GDM1 (cell line): ENCODE measurements at places on chromosomes 4 and X.

DNA sequence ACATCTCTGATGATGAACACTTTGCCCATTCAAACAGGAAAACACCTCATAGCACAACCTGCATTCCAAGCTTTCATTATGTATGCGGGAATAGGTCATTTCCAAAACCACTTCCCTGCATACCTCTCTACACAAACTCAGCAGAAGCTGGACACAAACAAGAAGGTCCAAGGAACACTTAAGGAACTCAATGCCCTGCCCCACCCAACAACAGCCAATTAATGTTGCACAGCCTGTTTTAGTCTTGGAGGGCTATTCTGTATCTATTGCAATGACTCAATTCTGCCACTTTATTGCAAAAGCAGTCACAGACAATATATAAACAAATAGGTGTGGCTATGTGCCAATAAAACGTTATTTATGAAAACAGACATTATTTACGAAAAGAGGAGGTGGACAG is 16.7 kb downstream of the OPHN1 start:
- DNase-seq = no peak

DNA sequence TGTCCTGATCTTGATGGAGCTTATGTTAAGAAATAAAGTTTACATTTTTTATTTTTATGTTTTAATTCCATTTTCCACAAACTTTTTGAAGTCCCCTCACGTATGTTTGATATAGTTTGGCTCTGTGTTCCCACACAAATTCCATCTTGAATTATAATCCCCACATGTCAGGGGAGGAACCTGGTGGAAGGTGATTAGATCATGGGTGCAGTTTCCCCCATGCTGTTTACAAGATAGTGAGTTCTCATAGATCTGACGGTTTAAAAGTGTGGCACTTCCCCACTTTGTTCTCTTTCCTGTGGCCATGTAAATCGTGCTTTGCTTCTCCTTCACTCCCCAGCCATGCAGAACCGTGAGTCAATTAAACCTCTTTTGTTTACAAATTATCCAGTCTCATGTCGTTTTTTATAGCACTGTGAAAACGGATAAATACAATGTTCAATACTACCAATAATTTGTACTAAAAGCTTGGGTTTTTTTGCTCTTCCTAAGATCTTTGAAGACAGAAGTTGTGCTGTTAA is 89.8 kb downstream of the PAPSS1 start:
- no peak for DNase-seq

GRCh38 chrX:49978176-49978575 is 55.8 kb downstream of the CLCN5 start:
- DNase-seq = no peak

- no peak for DNase-seq
Observed at GRCh38 chr4:125911058-125911457, 596.3 kb downstream of the FAT4 start.

- DNase-seq = no peak
Observed at GRCh38 chr4:187501731-187502130, 493.8 kb upstream of the ZFP42 start.

DNA sequence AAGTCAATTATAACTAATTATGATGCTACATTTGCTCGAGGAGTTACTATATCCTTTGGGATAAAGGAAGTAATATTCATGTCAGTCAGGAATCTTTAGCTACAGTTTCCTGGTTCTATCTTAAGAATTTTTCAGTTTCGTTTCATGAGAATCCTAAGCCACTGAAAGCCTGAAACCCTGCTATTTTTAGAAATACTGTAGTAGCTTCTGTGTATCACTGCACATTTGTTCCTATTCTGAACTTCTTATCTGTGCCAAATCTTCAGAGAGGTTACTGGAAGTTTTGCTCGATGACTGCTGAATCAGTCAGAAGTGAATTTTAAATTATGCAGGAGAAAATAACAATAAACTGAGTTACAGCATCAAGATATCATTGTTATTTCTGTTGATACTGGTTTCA is 249.2 kb downstream of the TENM3 start:
- no peak for DNase-seq

DNA sequence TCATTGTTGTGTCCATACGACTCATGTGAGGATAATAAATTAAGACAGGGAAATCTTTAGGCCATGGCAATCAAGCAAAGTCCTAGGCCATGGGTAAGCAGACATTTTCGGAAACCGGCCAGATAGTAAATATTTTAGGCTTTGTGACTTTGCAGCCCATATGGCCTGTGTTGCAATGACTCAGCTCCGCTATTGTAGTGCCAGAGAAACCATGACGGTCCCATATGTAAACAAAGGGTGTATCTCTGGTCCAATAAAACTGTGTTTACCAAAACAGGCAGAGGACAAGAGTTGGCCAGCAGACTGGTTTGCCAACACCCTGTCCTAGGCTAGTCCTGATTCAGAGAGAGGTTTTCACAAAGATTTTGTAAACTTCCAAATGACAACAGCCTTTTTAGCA is 5.0 kb downstream of the FAM114A1 start:
- DNase-seq = no peak

- DNase-seq = no peak
Observed at GRCh38 chr4:183012879-183013729, 86.0 kb upstream of the WWC2 start.
